ENCODE measurements at places on chromosomes 7 and 10. TPM values are rescaled to one million over a fixed set of nuclear protein-coding genes. Genes with fewer than 3 reads are reported as not detected.

Gene TSPAN33
- 9.5 TPM for total RNA-seq

Gene DNAJC12
- total RNA-seq, result 1.5 TPM

Gene SUN3
- total RNA-seq, result not detected

Gene ADCYAP1R1
- 2.9 TPM for total RNA-seq

Gene C10orf62
- total RNA-seq, result not detected

GRCh38 chr10:93821051-93821772, 63.5 kb downstream of the LGI1 start:
- peaks cover 10% of the 10 kb centered on the region for H3K27me3 ChIP-seq
- DNase-seq, result no peak
- no peak overlapping the region for H3K27ac ChIP-seq
- H3K4me3 ChIP-seq, result no peak overlapping the region

- H3K4me3 ChIP-seq, result no peak overlapping the region
- no peaks in the 10 kb centered on the region for H3K4me1 ChIP-seq
- no peak overlapping the region for H3K27ac ChIP-seq
- H3K27me3 ChIP-seq, result no peaks in the 10 kb centered on the region
- H3K36me3 ChIP-seq, result no peaks in the 10 kb centered on the region
- DNase-seq, result no peak
Measured at GRCh38 chr10:120505866-120506265, 48.8 kb downstream of the PLPP4 start.

DNA sequence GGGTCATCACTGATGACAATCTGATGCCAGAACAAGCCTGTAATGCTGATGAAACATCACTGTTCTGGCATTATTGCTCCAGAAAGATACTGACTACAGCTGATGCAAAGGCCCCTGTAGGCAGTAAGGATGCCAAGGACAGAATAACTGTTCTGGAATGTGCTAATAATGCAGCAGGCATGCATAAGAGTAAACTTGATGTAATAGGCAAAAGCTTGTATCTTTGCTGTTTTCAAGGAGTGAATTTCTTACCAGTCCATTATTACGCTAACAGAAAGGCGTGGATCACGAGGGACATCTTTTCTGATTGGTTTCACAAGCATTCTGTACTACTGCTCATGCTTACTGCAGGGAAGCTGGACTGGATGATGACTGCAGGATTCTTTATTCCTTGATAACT, 18.7 kb downstream of the LCOR start:
- H3K4me3 ChIP-seq, result no peak overlapping the region
- no peaks in the 10 kb centered on the region for H3K27me3 ChIP-seq
- H3K36me3 ChIP-seq, result no peaks in the 10 kb centered on the region
- no peak overlapping the region for H3K27ac ChIP-seq
- H3K4me1 ChIP-seq, result no peaks in the 10 kb centered on the region
- DNase-seq, result no peak

DNA sequence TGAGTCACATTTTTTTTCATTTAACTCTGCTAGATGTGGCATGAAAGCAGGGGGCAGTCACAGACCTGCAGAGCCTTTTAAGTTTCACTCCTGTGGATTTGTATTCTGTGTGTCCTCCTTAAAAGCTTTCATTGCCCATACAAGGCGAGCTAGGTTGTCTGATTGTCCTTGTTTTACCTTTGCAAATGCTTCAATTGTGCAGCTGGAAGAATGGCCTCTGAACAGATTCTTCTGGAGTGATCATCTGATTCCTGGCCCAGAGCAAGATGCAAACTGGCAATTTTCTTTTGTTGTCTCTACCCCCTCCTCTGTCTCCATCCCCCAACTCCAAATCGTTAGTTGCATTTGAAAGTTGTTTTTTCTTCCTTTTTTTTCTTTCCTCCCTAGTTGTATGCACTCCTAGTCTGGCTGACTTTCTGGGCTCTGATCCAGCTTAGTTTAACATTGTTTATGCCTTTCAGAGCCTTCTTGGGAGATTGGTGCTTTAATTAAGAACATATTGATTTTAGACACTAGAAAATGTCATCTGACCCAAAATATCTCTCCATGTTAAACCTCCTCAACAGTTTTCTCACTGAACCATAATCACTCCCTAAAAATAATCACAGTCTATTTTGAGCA, 150.2 kb downstream of the REEP3 start:
- peaks cover 24% of the 10 kb centered on the region for H3K4me1 ChIP-seq
- DNase-seq, result no peak
- peak overlapping the region; percentile 57 for H3K27ac ChIP-seq
- no peak overlapping the region for H3K4me3 ChIP-seq
- H3K36me3 ChIP-seq, result no peaks in the 10 kb centered on the region

DNA sequence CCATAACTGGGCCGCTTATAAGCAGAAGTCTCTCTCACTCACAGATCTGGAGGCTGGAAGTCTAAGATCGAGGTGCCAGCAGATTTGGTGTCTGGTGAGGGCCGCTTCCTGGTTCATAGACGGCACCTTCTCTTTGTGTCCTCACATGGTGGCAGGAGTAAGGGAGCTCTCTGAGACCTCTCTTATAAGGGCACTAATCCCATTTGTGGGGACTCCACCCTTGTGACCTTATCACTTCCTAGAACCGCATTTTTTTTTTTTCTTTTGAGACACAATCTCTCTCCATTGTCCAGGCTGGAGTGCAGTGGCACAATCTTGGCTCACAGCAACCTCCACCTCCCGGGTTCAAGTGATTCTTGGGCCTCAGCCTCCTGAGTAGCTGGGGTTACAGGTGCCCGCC, 8.1 kb downstream of the FBH1 start:
- no peak for DNase-seq
- peaks cover 29% of the 10 kb centered on the region for H3K36me3 ChIP-seq
- H3K27ac ChIP-seq, result no peak overlapping the region
- no peak overlapping the region for H3K4me3 ChIP-seq

DNA sequence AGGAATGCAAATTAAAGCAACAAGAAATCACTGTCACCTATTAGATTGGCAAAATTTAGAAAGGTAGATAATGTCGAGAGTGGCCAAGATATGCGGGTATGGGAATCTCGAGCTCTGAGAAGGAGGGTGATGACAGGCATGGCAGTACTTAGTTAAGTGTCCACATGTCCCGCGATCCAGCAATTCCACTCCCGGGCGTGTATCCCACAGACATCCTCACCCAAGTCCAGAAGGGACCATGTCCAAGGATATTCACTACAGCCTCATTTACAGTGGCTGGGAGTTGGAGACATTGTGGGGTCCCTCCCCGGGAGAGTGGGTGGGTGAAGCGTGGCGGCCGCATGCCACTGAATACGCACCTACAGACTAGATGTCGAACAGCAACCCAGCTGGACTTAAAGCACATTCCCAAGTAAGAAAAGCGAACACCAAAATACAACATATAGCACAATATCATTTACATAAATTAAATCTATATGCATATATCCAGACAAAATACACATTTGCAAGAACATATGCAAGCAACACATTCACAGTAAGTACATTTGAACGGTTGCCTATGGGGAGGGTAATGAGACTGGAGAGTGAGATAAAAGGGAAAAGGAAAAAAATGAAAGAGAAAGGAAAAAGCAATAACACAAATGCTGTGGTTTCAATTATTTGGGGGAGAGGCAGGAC, 9.9 kb downstream of the KCNH2 start:
- DNase-seq, result no peak
- H3K4me3 ChIP-seq, result no peak overlapping the region
- no peaks in the 10 kb centered on the region for H3K36me3 ChIP-seq
- H3K27ac ChIP-seq, result no peak overlapping the region
- H3K27me3 ChIP-seq, result peaks cover 27% of the 10 kb centered on the region

DNA sequence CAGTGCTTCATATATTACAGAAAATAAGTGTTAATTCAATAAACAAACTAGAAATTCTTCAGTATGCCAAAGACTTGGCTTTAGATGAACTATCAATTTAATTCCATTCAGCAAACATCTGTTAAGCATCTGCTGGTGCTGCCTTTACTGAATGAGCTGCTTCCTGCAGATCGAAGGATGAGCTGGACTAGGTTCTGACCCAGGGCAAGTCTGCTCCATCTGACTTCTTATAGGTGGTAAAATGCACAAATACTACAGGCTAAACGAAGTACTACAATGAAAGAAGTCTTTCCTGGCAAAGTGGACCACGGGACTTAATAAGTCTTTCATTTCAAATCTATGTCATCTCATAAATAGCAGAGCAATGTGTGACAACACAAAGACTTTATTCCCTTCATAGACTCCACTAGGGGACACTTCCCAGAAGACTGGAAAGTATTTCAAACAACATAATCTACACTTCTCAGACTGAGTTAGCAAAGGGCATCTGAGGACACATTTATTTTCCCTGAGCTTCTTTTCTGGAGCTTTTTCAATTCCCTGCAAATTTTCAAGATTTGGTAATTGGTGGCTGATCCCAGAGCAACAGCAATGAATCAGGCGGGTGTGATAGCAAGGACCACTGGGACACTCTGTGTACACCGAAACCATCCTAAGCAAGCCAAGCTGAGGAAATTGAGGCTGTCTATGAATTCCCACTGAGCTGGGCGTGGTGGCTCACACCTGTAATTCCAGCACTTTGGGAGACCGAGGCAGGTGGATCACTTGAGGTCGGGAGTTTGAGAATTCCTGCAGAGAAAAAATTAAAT, 108.9 kb upstream of the FRMD4A start:
- no peak overlapping the region for H3K4me3 ChIP-seq
- H3K36me3 ChIP-seq, result no peaks in the 10 kb centered on the region
- no peaks in the 10 kb centered on the region for H3K27me3 ChIP-seq
- no peak overlapping the region for H3K27ac ChIP-seq
- DNase-seq, result no peak

Data from lower lobe of right lung (tissue), 2 donors.